ENCODE measurements at places on chromosomes 1 and 21. TPM values are rescaled to one million over a fixed set of nuclear protein-coding genes. Genes with fewer than 3 reads are reported as not detected.

SPRR3 gene
- 0.65 TPM for polyA plus RNA-seq

DMAP1 gene
- polyA plus RNA-seq = 33.7 TPM

PTGS2 gene
- polyA plus RNA-seq = 31.3 TPM

PLA2G2C gene
- not detected for polyA plus RNA-seq

TTC39A gene
- polyA plus RNA-seq = 2.5 TPM

CD52 gene
- polyA plus RNA-seq = 17.0 TPM

JAM2 gene
- polyA plus RNA-seq = 25.3 TPM

CNKSR1 gene
- 4.2 TPM for polyA plus RNA-seq

GUCA2A gene
- polyA plus RNA-seq = not detected

TMEM269 gene
- polyA plus RNA-seq = 0.05 TPM

TNFRSF14 gene
- polyA plus RNA-seq = 75.5 TPM

SLC35A3 gene
- 13.7 TPM for polyA plus RNA-seq

OBSCN gene
- polyA plus RNA-seq = 8.4 TPM

OR2L13 gene
- 0.04 TPM for polyA plus RNA-seq

TFF2 gene
- polyA plus RNA-seq = not detected

TTC3 gene
- polyA plus RNA-seq = 56.5 TPM

FMN2 gene
- 0.23 TPM for polyA plus RNA-seq

OR2L8 gene
- polyA plus RNA-seq = not detected

LIN28A gene
- polyA plus RNA-seq = not detected

KRTAP11-1 gene
- not detected for polyA plus RNA-seq

GSTM5 gene
- polyA plus RNA-seq = 25.2 TPM

PROK1 gene
- 5.3 TPM for polyA plus RNA-seq

FOXD2 gene
- polyA plus RNA-seq = 0.19 TPM

SPATA21 gene
- polyA plus RNA-seq = 0.29 TPM

Measured in urinary bladder (tissue), 4 donors.